Testis (tissue), 5 donors: ENCODE measurements at places on chromosomes 2 and 18. TPM values are rescaled to one million over a fixed set of nuclear protein-coding genes. Genes with fewer than 3 reads are reported as not detected.

The WBP1 gene
- 80.8 TPM for polyA plus RNA-seq

The TSN gene
- polyA plus RNA-seq = 111 TPM

The LAPTM4A gene
- polyA plus RNA-seq = 712 TPM

The SLC9A4 gene
- polyA plus RNA-seq = 0.34 TPM

The TMEM200C gene
- polyA plus RNA-seq = 0.92 TPM

DNA sequence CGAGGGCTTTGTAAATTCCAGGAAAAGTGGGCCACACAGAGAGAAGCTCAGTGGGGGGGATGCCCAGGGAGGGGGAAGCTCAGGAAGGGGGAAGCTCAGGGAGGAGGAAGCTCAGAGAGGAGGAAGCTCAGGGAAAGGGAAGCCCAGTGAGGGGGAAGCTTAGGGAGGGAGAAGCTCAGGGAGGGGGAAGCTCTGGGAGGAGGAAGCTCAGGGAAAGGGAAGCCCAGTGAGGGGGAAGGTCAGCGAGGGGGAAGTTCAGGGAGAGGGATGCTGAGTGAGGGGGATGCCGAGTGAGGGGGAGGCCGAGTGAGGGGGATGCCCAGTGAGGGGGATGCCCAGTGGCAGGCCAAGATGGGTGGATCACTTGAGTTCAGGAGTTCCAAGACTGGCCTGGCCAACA, 821 bp upstream of the CHRNG start:
- no peak for DNase-seq

- DNase-seq = peak; percentile 82
Measured at GRCh38 chr2:218876562-218877219, 4.0 kb upstream of the WNT10A start.

GRCh38 chr2:6107290-6107689, 415.1 kb downstream of the SOX11 start:
- no peak for DNase-seq

- no peak for DNase-seq
Measured at GRCh38 chr2:75102011-75102410, 97.3 kb downstream of the TACR1 start.

DNA sequence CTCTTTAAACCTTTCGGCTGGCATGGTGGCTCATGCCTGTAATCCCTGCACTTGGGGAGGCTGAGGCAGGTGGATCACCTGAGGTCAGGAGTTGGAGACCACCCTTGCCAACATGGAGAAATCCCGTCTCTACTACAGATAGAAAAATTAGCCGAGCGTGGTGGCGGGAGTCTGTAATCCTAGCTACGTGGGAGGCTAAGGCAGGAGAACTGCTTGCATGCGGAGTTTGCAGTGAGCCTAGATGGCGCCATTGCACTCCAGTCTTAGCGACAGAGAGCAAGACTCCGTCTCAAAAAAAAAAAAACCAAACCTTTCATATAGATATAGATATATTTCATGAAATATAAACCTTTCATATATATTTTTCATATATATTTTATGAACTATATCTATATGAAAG, 864.7 kb downstream of the TRIB2 start:
- DNase-seq = peak; percentile 45

DNA sequence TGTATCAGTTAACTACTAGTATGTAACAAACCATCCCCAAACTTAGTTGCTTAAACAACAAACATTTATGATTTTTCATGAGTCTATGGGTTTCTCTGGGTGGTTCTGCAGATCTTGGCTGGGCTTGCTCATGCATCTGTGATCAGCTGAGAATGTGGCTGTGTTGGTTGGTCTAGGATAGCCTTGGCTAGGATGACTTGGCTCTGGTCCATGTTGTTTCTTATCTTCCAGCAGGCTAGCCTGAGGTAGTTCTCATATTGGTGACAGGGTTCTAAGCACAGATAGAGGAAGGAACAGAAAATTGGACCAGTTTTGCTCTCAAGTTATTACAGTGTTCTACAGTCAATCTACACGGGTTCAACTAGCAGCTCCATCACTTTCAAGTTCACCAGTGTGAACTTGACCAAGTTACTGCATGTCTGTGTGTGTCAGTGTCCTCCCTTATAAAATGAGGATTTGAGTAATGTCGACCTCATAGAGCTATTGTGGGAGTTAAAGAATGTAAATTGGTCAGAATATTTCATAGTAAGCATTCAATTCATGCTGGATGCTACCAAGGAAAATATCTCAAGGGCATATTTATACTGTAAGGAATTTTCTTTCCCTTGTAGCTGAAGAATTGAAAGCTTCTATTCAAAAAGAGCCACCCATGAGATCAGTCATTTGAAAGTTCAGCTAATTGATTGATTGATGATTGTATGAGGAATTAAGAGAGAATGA, 65.3 kb downstream of the MYO3B start:
- no peak for DNase-seq

- DNase-seq = no peak
Measured at GRCh38 chr2:220904015-220904414, 668.1 kb downstream of the EPHA4 start.

DNA sequence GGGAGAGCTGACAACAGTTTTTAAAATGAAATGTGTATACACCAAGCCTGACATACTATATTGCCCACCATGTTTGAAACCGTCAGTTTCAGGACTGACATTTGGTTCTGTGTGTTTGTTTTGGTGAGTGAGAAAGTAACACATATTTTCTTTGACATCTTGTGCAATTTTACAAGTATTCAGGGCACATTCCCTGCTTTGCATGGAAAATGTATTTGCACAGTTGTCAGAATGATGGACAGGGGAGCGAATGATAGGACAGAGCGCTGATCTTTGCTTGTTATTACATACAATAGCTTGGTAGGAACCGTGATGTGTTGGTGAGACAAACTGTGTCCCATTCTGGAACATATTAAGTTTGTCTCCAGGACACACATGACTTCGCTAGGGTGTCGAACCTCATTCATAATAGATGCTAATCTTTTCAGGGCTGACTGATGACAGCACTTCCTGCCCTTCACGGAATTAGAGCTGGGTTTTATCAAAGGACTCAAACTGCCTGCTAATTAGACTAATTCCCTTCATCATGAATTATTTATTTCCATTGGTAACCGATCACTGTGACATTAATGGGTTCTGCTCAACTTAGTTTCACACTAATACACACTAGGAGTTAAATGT, 158.5 kb downstream of the CDCA7 start:
- no peak for DNase-seq

- DNase-seq = no peak
Measured at GRCh38 chr2:25170888-25171287, 2.5 kb upstream of the POMC start.

DNA sequence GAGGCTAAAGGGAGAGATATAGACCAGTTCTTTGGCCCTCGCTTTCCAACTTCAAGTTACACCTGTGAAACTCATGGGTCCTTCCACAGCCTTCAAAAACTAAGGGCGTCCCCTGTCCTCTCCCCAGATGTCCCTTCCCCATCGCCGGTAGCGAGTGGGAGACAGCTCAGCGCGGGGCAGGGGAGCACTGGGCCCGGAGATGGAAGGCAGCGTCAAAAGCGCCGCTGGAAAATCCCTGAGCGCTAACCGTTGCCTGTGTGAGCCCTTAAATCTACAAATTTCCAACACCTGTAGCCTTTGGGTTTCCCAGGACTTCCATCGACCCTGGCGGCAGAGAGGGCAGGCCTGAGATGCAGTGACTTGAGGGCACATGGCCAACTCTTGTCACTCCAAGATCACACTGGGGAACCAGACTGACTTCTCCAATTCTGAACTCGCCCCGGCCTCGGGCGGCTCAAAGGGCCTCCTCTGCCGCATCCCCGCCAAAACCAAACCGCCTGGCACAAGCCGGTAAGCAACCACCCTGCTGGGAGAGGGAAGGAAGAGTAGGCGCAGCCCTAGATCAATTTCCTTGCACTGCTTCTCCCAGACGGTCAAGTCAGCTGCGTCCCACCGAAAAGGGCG, 879 bp upstream of the EPAS1 start:
- DNase-seq = peak; percentile 57

DNA sequence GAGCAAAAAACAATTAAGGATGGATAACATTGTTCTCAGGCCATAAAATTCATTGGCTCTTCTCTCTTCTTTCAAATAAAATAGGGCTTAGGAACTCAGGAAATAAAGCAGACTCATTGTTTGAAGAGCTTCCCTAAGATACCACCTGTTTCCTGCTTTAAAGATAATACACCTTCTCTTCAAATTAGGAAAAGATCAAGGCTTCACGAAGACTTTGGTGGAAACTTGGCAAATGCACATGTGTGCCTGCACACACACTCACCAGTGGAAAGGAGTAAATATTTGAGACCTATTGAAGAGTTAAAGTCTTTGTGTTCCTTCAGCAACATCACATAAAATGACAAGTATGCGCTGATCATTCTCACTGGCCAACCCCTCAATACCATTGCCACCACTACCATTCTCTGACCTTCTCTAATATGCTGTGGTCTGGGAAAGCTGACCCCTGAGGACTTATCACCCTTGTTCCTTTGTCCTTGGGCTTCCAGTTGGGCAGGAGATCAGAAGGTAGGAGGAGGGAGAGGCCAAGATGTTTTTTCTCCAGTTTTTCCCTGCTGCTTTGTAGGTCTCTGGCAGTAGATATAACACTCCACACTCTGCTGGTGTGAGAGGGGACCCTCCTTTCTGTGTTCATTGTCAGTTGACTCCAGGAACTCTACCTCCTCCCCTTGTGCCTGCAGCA, 53.5 kb upstream of the SPOPL start:
- DNase-seq = no peak

GRCh38 chr2:237557633-237558015, 8.8 kb upstream of the PRLH start:
- no peak for DNase-seq

GRCh38 chr2:227719641-227720040, 1.8 kb upstream of the SLC19A3 start:
- DNase-seq = no peak

DNA sequence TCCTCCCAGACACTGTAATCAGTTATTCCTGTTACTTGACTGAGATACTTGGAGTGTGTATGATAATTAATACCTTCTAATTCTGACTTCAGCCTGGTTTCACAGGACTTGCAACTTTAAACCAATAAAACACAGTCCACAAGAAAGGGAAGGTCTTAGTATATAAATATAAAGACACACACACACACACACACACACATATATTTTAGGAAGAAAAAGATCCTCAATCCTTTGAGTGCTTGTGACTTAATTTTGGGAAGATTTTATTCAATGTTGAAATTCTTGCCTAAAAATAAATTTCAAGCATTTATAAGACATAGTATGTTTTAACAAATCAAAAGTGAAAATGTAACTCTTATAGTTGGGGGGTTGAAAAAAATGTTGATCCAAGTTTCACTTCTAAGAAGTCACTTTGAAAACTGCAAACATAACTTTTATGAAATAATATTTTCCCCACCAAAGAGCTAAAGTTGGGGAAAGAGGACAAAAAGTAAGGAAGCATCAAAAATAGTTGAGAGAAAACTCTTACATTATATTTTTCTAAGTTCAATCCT, 824 bp upstream of the VPS54 start:
- DNase-seq = no peak
